ENCODE measurements at places on chromosomes 5 and 9.

DNA sequence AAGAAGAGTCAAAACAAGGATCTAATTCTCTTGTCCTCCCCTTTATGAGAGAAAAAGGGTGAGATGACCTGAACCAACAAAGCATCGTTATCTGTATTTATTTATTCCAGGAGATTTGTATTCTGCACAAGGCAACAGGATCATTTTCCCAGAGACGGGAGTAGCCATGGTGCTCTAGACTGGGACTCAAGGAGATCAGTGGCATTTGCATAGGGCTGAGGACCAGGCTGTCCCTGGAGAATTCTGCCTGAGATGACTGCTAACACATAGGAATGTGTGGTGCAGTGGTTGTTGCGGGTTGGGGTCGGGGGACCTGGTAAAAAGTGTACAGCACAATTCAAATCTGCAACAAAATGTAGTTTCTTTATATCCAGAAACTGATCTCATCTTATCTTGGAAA is 22.3 kb upstream of the ZNF474 start:
- no peak overlapping the region for H3K27ac ChIP-seq
- no peak overlapping the region for H3K4me3 ChIP-seq
- H3K36me3 ChIP-seq = no peaks in the 10 kb centered on the region
- DNase-seq = no peak
- H3K27me3 ChIP-seq = no peaks in the 10 kb centered on the region

DNA sequence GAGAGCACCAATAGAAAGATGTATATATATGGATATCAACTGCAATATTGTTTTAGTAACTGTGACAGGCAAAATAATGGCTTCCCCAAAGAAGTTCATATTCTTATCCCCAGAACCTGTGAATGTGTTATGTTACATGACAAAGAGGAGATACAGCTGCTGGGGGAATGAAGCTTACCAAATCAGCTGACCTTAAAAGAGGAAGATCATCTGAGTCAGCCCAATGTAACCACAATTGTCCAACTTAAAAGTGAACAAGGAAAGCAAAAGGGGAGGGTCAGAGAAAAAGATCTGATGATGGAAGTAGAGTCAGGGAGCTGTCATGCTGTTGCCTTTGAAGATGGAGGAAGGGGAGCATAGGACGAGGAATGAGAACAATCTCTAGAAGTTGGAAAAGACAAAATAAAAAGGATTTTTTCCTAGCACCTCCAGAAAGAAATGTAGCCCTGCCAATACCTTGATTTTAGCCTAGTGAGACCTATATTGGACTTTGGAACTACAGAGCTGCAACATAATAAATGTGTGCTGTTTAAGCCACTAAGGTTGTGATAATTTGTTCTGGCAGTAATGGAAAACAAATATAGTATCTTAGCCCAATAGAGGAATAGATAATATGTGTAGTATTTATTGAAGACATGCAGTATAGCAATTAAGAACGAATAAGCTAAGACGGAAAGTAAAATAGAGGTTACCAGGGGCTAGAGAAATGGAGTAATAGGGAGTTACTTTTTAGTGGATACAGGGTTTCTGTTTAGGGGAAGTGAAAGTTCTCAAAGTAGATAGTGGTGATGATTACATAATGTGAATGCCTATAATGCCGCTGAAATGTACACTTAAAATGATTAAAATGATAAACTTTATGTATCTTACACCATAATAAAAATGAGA is 115.9 kb downstream of the PIK3R1 start:
- DNase-seq = no peak
- H3K27me3 ChIP-seq = no peaks in the 10 kb centered on the region
- no peaks in the 10 kb centered on the region for H3K36me3 ChIP-seq
- no peak overlapping the region for H3K4me3 ChIP-seq
- peaks cover 13% of the 10 kb centered on the region for H3K4me1 ChIP-seq

DNA sequence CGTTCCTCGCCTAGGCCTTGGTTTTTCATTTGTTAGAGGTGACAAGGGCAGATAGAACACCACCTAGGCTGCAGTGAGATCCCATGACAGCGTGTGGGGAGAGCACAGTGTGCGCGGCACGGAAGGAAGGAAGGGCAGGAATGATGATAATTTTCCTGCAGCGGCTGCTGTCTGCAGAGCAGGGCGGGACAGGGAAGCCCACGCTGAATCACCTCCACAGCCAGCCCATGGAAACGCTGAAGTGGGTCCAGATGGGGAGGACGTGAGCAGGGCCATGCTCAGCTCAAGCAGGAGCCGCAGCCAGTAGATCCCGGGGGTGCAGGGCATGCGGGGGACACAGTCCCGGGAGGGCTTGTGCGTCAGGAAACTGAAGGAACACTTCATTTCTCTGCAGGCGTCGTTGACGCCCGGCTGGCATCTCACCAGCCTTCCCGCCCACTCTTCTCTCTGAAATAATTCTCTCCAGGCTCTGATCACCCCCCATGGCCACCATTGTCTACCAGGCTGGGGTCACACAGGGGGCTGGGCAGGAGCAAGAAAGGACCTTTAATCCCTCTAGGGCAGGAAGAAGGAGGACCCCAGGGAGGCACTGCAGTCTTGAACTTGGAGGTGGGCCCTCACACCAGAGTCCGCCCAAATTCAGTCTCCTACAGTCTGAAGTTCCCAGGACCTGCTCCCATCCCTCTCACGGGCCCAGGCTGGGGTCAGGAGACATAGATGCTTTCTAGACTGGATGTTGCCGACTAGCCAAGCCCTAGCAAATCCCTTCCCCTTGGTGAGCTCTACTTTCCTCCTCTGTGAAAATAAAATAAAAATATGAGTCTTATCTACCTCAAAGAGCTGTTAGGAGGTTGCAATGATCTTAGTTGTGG is 20.9 kb upstream of the SYNPO start:
- no peak for DNase-seq
- H3K4me3 ChIP-seq = no peak overlapping the region
- H3K36me3 ChIP-seq = no peaks in the 10 kb centered on the region
- H3K4me1 ChIP-seq = peaks cover 7% of the 10 kb centered on the region
- no peaks in the 10 kb centered on the region for H3K27me3 ChIP-seq

- H3K4me1 ChIP-seq = peaks cover 34% of the 10 kb centered on the region
- H3K36me3 ChIP-seq = no peaks in the 10 kb centered on the region
- H3K4me3 ChIP-seq = peak overlapping the region; percentile 92
- no peaks in the 10 kb centered on the region for H3K27me3 ChIP-seq
Observed at GRCh38 chr9:2016408-2017330, 1.5 kb downstream of the SMARCA2 start.

DNA sequence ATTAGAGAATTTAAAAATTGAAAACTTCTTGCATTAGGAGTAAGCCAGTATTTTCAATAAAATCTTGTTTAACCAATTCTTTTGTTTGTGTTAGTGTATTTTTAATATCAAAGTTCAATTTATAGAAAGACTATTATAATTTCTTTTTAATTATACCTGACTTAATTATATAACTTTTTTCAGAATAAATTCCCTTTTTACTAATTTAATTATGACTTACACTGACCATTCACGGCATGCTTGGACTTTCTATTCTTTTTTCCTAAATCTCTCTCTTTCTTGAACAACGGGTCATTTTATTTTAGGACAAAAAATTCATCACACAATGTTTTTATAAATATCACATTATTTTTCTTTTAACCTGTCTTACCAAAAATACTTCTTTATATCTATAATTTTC is 555.3 kb upstream of the PTGER4 start:
- DNase-seq = peak; percentile 53
- H3K27ac ChIP-seq = no peak overlapping the region
- no peak overlapping the region for H3K4me3 ChIP-seq
- H3K4me1 ChIP-seq = no peaks in the 10 kb centered on the region
- no peaks in the 10 kb centered on the region for H3K36me3 ChIP-seq

DNA sequence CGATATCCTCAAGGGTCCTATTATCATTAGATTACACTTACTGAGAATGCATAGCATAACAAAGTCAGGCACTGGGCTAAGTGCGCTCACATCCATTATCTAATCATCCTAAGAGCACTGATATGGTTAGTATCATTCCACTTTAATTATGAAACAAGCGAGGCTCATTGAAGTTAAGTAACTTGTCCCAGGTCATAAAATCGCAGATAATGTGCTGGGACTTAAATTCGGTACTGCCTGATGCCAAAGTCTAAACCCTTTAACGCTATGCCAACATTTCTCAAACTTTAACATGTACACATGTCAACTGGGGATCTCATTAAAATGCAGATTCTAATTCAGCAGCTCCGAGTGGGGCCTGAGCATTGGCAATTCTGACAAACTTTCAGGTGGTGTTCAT is 204.7 kb downstream of the PTTG1 start:
- DNase-seq = no peak
- H3K4me1 ChIP-seq = no peaks in the 10 kb centered on the region
- H3K27ac ChIP-seq = no peak overlapping the region

GRCh38 chr9:73531051-73531532 is 379.4 kb downstream of the ANXA1 start:
- H3K4me3 ChIP-seq = no peak overlapping the region
- no peaks in the 10 kb centered on the region for H3K4me1 ChIP-seq
- no peaks in the 10 kb centered on the region for H3K27me3 ChIP-seq
- H3K36me3 ChIP-seq = no peaks in the 10 kb centered on the region
- H3K27ac ChIP-seq = no peak overlapping the region

GRCh38 chr5:39283231-39283818 is 64.0 kb upstream of the FYB1 start:
- H3K4me3 ChIP-seq = no peak overlapping the region
- DNase-seq = peak; percentile 78
- no peak overlapping the region for H3K27ac ChIP-seq

- peaks cover 4% of the 10 kb centered on the region for H3K4me1 ChIP-seq
- no peak overlapping the region for H3K4me3 ChIP-seq
- no peaks in the 10 kb centered on the region for H3K27me3 ChIP-seq
Observed at GRCh38 chr5:160486573-160486972, 64.9 kb downstream of the PTTG1 start.

DNA sequence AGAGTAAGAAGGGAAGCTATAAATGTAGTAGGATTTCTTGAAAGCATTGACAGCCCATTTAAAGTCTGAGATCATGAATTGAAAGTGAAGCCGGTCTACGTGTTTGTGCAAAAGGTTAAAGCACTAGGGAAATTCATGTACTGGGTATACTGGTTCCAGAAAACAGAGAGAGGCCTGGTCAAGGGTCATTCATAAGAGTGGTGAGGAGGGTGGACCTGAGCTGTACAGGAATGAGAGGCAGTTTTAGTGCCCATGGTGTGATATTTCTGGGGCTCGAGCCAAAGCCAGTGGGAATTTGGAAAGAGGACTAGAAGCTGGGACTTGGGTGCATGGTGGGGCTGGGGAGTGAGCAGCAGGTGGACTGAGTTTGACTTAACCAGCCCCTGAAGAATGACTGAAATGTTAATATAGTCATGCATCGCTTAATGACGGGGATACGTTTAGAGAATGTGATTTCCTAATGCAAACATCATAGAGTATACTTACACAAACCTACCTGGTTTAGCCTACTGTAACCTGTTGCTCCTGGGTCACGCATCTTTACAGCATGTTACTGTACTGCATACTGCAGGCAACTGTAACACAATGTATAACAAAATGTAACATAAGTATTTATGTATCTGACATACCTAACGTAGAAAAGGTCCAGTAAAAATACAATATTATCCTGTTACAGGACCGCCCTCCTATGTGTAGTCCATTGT is 173.0 kb downstream of the MAST4 start:
- DNase-seq = no peak
- H3K27me3 ChIP-seq = no peaks in the 10 kb centered on the region
- H3K4me3 ChIP-seq = no peak overlapping the region
- no peak overlapping the region for H3K27ac ChIP-seq

DNA sequence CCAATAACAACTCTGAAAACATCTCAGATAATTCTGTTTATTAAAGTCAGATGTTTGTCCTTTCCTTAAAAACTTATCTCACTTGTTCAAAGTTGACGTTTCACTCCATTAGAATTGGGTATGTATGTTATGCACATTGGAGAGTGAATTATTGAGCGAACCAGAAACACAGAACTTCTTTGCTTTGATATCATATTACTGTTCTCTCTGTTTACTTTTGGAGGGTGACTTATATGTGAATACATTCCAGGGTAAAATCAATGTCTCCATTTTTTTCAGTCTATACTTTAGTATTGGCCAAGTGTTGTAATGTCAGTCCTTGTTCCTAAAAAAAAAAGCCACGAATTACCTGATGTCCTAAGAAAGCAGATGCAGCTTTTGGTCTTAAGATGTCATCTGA is 307.4 kb downstream of the CSNK1G3 start:
- no peaks in the 10 kb centered on the region for H3K36me3 ChIP-seq
- H3K27me3 ChIP-seq = no peaks in the 10 kb centered on the region
- no peak for DNase-seq
- H3K4me3 ChIP-seq = no peak overlapping the region
- H3K27ac ChIP-seq = no peak overlapping the region
- H3K4me1 ChIP-seq = peaks cover 15% of the 10 kb centered on the region

- no peak for DNase-seq
Observed at GRCh38 chr5:154260224-154260927, 69.8 kb downstream of the GALNT10 start.

DNA sequence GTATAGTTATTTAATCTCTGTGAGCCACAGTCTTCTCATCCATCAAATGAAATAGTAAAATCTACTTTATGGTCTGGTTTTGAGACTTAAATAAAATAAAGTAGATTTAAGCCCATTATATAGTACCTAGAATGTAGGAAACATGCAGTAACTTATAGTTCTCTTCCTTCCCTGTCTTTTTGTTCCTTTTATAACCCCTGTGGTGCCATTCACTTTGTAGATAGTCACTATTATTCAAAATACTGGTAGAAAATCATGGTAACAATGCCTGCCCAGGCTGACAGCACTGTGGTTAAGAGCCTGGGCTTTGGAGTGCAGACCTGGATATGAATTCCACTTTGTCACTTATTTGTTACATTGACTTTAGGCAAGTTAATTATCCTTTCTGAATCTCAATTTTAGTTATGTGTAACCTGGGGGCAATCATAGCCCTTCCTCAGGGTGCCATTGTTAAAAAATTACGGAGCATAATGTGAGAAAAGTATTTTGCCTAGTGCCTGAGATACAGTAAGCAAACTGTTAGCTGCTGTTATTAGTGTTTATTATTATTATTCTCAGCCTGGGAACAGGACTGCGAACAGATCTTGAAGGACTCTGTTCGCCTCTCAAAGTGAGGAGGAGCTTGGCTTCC is 100.4 kb downstream of the RALGPS1 start:
- no peaks in the 10 kb centered on the region for H3K4me1 ChIP-seq
- H3K27me3 ChIP-seq = no peaks in the 10 kb centered on the region
- H3K36me3 ChIP-seq = no peaks in the 10 kb centered on the region
- DNase-seq = no peak

- H3K27me3 ChIP-seq = no peaks in the 10 kb centered on the region
- DNase-seq = no peak
Observed at GRCh38 chr5:61076626-61077025, 85.6 kb downstream of the SMIM15 start.

DNA sequence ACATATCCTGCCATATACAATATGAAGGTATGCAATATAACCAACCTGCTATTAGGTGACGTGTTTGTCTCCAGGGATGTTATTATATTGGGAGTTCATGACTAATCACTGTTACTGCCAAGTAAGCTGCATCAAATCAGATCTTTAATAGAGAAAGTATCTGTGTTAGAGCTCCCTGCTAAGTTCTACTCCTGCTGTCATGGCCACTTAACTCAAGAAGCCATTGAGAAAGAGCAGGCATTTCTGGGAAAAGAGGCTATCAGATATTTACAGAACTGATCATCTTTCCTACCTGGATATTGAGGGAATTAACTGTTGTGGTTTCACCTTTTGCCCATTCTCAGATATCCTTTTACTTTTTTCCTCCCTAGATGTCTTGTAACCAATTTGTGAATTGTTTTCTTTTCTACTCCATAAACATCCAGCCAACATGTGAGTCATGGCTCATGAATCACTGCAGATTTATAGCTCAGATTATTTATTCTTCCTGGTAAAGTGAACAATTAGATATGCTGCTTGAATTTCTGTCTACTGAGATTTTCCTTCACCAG is 634.8 kb upstream of the FAM174A start:
- no peak overlapping the region for H3K4me3 ChIP-seq
- no peaks in the 10 kb centered on the region for H3K27me3 ChIP-seq
- no peak overlapping the region for H3K27ac ChIP-seq
- no peak for DNase-seq
- no peaks in the 10 kb centered on the region for H3K4me1 ChIP-seq
- H3K36me3 ChIP-seq = no peaks in the 10 kb centered on the region
